ENCODE measurements at places on chromosomes 6 and 20.

GRCh38 chr6:92790381-92790780 lies 629.0 kb downstream of the EPHA7 start:
- no peak for DNase-seq

- DNase-seq: peak; percentile 15
Observed at GRCh38 chr6:26250698-26251044, 114.3 kb upstream of the BTN3A2 start.

DNA sequence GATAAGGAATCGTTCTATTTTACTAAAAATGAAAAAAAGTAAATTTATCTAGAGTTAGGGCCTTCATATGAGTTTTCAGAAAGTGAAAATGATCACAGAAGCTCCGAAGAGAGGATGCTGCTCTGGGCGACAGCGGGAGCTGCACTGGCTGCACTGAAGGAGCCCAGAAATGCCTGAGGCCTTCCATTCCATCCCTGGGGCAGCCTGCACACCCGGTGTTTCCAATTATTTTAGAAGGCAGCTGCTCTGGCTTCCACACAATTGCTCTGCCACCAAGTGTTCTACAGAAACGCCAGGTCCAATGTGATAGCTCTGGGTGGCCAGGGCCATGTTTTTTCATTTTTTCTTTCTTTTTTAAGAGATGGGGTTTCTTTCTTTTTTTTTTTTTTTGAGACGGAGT lies 3.6 kb downstream of the DTNBP1 start:
- no peak for DNase-seq

DNA sequence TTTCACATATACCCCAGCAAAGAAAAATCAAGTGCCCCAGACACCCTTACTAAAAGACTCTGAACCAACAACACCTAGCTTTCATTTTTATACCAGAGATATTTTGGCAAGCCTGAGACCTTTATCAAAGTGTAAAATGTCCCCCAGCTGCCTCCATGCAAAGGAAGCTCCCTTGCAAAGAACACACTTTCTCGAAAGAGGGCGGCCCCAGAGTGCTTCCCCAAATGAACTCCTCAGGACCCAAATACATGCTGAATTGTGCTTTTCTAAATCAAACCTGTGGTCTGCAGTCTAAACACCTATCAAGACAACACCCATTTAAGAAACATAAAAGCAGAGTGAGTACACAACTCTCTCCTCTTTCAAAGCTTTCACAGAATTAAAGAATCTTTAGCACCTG lies 490 bp downstream of the IPCEF1 start:
- DNase-seq: no peak

GRCh38 chr20:19661717-19662636 lies 96.1 kb upstream of the RIN2 start:
- DNase-seq: no peak

DNA sequence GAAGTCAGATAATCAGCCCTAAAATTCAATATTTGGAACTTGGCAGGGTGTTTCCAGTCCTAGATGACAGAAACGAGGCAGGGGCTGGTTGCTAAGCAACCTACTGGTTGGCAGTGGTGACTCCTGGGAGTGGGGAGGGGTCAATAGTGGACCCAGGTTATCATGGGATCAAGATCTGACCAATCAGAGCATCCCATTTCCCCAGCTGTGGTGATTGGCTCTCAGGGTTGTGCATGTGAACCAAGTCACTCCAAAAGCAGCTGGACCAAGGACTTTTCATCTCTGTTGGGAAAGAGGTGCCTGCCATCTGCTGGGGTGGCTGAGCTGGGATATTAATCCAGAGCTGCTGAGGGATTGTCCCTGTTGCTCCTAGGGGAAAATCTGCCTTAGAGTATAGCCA lies 253.4 kb downstream of the PREX1 start:
- no peak for DNase-seq

- DNase-seq: no peak
Observed at GRCh38 chr6:121999456-122000065, 399.9 kb upstream of the HSF2 start.

- DNase-seq: peak; percentile 78
Observed at GRCh38 chr6:38493931-38494547, 145.7 kb downstream of the BTBD9 start.

GRCh38 chr6:26338810-26339209 lies 26.2 kb upstream of the BTN3A2 start:
- no peak for DNase-seq

DNA sequence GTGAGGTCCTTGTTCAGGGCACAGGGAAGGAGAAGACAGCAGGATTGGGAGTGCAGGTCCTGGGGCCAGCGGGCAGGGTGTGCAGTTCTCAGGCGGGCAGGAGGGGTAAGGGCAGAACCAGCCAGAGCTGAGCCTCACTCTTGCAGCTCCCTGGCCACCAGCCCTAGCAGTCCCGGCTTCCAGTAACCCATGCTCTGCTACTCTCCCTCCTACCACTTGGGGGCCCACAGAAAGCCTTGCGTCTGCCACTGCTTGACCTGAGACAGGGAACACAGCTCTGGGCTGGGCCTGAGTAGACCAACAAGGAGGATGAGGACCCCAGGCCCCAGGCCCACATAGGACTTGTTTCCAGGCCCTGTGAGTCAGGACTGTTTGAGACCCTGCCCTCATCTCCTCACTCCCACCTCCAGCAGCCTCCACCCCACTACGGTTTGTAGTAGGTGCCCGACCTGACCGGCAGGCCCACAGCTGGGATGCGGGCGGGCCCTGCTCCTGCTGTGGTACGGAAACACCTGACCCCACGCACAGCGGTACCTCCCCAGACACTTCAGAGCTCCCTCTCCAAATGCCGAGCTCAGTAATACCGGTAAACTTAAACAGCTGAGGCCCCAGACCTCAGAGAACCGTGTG lies 39.2 kb downstream of the KCNK5 start:
- no peak for DNase-seq

- no peak for DNase-seq
Observed at GRCh38 chr20:51473771-51474170, 68.7 kb downstream of the NFATC2 start.

- no peak for DNase-seq
Observed at GRCh38 chr20:64150756-64151632, 13.3 kb upstream of the MYT1 start.

DNA sequence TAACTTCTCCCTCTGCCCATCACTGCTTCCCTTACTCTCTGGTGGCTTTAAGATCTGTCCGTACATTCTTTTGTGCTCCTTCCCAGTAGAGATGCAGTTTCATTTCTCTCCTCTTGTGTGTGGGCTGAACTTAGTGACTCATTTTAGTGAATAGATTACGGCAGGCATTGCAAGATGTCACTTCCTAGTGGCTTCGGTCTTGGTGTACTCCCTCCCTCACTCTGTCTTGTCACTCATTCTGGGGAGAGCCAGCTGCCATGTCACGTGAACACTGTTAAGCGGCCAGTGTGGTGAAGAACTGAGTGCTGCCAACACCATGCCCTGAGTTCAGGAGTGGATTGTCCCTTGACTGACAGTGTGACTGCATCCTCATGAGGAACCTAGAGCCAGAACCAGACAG lies 115.9 kb downstream of the OTOR start:
- DNase-seq: no peak

DNA sequence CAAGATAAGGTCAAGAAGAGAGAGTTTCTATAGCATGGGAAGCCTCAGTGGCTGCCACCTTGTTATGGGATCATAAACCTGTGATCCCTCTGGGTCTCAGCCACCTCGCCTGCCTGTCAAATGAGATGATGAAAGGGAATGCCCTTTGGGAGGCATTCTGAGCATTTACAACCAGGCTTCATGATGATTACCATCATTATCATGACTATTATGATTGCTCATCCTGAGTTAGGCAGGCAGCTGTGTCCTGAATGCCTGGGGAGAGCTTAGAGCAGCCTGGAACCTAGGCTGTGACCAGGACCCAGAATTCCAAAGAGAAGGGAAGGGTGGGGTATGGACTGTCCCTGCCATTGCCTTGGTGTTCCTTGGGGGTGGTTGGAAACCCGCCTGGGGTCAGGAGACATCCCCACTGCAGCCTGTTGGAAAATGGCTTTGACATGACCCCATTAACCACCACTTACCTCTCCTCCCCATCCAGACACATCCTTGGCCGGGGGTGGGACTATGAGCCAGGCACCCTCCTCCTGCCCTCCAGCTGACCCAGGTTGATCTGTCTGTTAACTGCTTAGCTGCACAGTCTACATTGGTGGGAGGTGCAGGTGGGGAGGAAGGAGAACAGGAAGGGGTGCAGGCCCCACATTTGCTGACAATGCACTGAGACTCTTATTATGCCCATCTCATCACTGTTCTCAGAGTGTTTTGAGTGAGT lies 51.9 kb downstream of the LRFN2 start:
- no peak for DNase-seq

GRCh38 chr20:58655328-58656107 lies 4.4 kb downstream of the STX16 start:
- DNase-seq: no peak

DNA sequence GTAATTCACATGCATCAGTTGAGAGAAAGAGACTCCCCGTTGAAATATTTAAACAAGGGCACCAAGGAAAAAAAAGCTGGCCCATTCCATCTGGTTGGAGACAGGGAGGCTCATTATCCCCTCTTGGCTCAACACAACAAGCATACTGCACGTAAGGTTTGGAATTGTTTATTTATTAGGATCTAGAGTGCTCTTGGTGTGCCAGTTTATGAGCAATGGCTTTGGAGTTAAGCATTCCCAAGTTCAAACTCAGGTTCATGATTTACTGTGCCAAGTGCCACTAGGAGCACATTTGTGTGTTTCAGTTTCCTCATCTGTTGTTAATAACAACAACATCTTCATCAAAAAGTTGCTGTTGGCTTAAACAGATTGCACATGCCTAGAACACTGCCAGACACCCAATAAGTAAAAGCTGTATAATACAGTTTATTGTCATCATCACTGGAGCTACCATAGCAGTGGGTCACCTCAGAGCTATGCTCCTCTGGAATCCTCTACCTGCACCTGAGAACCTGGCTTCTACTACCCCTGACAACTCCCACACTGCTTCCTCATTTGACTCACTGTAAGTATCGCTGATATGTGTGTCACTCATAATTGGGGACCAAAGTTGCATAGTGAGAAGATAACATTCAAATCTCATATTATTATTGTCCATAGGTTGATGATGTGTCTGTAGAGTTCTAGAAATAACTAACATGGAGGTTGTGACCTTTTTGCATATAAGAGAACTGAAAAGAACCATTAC lies 5.4 kb downstream of the SLC17A3 start:
- DNase-seq: no peak

GRCh38 chr6:55277646-55278045 lies 49.6 kb upstream of the GFRAL start:
- DNase-seq: no peak

DNA sequence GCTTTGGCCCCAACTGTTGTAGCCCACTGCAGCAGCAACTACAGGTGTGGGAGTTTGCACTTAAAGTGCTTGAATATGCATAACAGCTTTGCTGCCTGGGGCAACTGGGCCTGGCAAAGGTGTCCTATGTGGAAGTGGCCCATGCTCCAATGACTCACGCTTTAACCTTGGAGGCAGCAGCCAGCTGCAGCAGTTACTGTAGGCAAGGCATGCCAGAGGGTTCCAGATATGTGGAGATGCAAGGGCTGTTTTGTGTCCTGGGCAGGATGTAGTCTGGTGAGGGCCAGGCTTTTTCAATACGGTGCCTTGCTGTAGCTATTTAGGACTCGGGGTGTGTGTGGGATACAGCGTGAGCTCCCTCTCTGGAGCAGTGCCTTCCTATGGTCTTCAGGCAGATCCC lies 150.3 kb downstream of the NKAIN2 start:
- no peak for DNase-seq

DNA sequence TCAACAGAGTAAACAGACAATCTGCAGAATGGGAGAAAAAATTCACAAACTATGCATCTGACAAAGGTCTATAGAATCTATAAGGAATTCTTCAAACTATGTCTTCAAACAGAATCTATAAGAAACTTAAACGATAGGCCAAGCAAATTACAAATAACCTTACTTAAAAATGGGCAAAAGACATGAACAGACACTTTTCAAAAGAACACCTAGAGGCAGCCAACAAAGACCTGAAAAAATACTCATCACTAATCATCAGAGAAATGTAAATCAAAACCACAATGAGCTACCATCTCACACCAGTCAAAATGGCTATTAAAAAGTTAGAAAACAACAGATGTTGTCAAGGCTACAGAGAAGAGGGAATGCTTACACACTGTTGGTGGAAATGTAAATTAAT lies 81.3 kb downstream of the ID4 start:
- no peak for DNase-seq

DNA sequence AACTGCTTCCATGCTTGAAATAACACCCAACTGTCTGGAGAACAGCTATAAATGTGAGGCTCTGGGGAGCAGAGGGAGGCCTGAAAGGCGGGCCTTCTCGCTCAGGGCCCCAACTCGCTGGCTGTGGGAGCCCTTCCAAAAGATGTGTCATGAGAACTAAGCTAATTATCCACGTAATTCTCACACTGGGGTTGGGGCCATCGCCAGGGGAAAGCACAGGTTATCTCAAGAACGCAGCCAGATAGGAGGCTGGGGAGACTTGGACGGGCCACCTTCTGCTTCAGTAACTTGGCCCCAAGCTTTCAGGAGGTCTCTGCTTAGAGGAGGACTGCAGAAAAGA lies 1.6 kb downstream of the PXDC1 start:
- DNase-seq: no peak

DNA sequence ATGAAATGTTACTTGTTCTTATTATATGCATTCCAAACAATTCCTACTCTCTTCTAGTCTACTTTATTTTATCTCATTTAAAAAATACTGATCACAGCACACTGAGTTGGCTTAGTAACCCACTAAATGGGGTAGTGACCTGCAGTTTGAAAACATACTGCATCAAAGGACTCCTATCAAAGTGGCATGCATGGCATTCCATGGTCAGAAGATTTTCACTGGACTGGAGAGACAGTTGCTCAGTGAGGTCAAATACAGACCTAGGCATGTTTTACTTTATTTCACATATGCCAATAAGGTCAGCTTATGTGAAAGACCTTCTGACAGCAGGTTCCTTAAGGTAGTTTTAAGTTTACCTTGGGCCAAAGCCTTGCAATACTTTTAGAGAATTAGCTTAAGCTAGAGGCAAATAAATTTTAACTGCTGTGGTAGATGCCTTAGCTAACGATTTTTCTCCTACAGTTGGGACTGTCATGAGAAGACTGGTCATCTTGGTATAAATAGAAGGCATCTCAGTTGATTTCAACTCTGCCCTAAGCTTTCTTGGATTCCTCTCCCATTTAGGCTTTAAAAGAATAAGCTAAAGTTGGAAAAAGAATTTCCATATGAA lies 35.1 kb downstream of the TPD52L1 start:
- DNase-seq: no peak

DNA sequence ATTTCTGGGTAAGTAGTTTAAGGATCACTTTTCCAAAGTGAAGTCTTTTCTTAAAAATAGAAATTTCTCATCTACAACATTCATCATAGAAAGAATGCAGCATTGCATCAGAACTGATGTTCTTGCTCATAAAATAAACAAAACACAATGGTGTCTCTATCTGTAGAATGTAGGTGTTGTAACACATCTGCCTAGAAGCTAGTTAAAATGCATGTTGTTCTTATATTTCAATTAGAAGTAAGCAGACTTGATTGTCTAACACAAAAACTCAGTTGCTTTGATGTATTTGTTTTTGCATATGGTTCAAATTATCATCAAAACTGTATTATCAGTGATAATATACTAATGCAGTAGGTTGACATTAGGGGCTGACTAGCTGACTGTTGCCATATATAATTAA lies 654.7 kb upstream of the FLRT3 start:
- no peak for DNase-seq

Measured in activated T-cell treated with anti-CD3 and anti-CD28 coated beads, Interleukin-2, amount 50 U/mL, for 4 hours (primary cell).